Type B pancreatic cell (in vitro differentiated cells): ENCODE measurements at places on chromosomes 5 and 9. TPM values are rescaled to one million over a fixed set of nuclear protein-coding genes. Genes with fewer than 3 reads are reported as not detected.

SHISAL2B gene
- total RNA-seq = 0.63 TPM in 1 of 2 replicates, not detected in the other

FBXL7 gene
- 3.8 and 21.3 TPM in 2 replicates for total RNA-seq

EQTN gene
- total RNA-seq = 1.1 TPM in 1 of 2 replicates, not detected in the other

TIMD4 gene
- not detected in 2 replicates for total RNA-seq

C7 gene
- 2.0 and 18.9 TPM in 2 replicates for total RNA-seq

LHX3 gene
- total RNA-seq = 0.10 and 0.90 TPM in 2 replicates
